ENCODE measurements at places on chromosomes 7 and 10. TPM values are rescaled to one million over a fixed set of nuclear protein-coding genes. Genes with fewer than 3 reads are reported as not detected.
A peak's percentile ranks its signal among the peaks of the same experiment; 100 is the strongest.

DNA sequence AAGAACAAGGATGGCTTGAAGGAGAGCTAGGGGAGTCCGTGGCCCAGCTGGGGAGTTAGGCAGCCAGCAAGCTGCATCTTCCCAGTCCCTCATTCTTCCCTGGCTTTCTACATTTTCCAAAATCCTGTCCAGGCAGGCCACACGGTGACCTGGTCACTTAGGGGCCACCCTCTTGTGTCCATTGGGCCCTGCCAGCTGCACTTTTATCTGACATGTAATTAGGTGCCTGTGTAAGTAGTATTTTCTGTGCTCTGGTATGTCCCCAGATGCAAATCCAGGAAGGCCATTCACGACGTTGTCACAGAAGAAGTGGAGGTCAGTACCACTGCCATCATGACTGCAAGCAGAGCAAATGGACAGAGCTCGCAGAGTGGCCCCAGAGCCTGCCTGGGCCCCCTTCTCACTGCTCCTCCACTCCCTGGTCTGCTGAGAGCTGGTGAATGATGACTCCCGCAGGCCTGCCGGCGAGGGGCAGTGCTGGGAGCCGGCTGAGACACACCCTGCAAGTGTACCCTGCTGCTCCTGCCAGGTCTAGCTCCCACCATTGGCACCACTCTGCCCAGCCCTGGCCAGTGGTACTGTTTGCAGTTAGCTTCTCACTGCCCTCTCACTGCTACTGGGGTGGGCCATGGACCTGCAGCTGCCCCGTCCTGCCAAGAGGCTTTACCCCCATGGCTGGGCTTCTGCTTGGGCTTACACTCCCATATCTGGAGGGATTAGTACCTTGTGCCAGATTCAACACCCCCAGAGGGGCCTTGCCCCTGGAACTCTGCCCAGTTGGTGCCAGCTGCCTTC lies 98.2 kb downstream of the GLRX3 start:
- DNase-seq, result no peak

DNA sequence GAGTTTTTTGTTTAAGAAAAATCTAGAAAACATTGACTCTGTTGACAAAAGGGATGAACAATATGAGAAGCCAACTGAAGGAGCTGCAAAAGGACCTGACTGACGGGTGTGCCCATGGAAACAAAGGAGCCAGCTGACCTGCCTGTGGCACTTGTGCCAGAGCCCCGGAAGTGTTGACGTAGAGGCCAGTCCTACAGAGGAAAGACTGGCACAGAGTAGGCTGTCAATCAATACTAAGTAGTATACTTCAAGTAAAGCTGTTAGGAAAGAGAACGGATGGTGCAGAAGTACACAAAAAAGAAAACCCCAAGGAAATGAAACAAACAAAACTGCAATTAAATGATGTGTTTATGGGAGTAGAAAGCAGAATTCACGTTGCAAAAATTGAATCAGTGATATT lies 19.0 kb upstream of the ABI1 start:
- DNase-seq, result no peak

GRCh38 chr10:49118430-49119074 lies 3.2 kb upstream of the VSTM4 start:
- DNase-seq, result no peak

DNA sequence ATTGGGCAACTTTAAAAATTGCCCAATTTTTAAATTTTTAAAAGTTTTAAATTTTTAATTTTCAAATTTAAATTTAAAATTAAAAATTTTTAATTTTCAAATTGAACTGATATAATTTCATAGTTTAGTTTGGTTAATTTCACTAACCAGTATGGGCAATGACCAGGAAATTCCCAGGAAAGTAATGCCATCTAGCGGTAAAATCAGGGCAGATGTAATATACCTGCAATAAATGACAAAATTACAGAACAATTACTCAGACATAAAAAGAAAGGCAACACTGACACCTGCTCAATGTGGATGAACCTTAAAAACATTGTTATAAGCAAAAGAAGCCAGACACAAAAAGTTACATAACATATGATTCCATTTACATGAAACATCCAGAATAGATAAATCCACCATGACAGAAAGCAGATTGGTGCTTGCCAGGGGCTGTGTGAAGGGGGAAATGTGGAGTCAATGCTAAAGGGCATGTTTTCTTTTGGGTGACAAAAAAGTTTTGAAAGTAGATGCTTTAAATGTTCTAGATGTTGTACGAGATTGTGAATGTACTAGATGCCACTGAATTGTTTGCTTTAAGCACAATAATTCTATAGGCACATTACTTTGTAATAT lies 28.6 kb upstream of the SLC16A12 start:
- no peak for DNase-seq

- DNase-seq, result no peak
These were observed 140.0 kb downstream of the LHPP start for GRCh38 chr10:124601431-124602120.

DNA sequence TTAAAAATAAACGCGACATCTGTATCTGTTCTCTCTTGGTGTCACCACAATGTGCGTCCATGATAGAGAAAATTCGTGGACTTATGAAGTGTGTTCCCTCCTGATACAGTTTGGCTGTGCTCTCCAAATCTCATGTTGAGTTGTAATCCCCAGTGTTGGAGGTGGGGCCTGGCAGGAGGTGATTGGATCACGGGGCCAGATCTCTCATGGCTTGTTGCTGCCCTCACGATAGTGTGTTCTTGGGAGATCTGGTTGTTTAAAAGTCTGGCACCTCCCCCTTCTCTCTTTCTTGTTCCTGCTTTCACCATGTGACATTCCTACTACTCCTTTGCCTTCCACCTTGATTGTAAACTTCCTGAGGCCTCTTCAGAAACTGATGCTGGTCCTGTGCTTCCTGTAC lies 229.4 kb upstream of the MYO3A start:
- DNase-seq, result no peak

GRCh38 chr7:66507764-66508296 lies 120.9 kb upstream of the KCTD7 start:
- DNase-seq, result no peak

GRCh38 chr10:96082153-96082552 lies 38.8 kb downstream of the CCNJ start:
- DNase-seq, result no peak

DNA sequence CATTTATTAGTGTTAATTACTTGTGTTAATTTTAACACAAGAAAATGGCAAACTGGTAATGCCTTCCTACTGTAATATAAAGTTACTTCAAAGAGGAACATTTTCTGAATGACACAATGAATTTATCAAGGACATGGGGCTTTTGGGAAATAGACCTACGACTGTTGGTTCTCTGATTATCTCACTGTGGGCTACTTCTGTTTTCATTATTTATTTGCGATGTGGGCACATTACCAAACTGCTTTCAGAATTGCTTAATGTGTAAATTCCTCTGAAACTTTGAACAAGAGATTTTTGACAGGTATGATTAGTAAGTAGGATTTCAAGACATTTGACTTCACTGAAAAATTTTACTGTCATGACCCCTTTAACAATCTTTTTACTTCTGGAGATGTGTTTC lies 535.6 kb downstream of the CNTNAP2 start:
- DNase-seq, result no peak

- no peak for DNase-seq
These were observed 12.5 kb downstream of the PPIA start for GRCh38 chr7:44808914-44809393.

DNA sequence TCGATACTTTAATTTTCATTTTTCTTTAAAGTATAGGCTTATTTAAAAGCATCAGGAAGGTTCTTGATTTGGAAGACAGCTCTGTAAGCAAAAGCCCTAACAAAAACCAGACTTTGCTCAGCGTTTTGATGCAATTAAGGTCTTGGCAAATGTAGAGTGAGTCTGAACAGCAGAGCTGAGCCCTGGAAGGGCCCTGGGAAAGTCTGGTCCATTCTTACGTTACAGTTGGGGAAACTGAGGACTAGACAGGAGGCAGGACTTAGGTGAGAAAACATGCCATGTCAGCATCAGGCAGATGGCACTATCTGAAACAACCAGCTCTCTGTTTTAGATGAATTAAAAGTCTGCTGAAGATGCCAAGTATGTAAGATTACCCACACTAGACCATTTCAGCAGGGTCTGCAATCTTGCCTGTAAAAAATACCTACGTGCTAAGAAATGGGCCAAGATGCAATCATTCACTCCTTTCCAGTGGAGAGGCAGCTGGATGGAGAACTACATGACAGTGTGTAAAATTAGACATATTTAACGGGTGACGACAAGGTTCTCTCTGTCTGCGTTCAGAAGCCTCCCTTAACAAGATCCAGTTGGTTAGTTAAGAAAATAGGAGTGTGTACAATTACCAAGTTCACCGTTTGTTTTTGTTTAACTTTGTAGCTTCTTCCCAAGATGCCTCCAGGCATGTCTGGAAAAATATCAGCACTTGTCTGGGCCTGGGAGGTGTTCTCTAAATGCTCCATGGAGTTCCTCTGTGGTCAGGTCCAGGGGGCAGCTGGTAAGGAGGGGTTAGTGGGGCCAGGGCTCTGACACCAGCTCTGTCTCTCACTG lies 502.3 kb upstream of the ZMIZ1 start:
- no peak for DNase-seq

DNA sequence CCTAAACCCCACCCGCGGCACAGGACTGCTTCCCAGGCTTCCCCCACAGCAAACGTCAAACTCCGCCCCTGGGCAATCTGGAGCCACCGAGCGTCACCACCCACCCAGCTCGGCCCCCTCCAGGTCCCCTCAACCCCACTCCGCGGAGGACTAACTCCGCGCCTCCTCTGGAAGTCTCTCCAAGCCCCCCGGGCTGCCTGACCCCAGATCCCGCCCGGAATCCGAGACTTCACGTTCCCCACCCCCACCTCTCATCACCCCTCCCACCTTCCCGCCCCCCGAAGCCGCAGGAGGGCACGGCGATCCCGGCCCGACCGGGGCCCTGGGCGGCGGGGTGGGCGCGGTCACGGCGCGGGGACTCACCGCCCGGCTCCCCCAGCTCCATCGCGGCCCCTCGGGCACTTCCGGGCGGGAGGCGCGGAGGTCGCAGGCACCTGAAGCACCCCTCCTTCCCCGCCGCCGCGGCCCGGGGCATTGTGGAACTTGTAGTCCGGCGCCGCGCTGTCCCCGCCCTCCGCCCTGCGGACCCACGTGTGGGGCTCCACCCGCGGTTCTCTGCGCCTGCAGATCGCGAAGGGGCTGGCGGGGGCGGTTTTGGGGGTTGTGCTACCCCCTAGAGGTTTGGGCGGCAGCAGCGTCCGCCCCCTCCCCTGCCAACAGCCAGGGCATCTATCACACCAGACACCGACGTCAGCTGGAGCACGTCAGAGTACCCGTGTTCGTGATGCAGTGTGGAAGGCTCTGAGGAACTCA lies at the start of gene TMUB1:
TSS of gene TMUB1 (minus strand) at position 423 of the 753 bp plus-strand sequence. CDS start 930 bp downstream, outside the sequence.
- DNase-seq, result no peak

DNA sequence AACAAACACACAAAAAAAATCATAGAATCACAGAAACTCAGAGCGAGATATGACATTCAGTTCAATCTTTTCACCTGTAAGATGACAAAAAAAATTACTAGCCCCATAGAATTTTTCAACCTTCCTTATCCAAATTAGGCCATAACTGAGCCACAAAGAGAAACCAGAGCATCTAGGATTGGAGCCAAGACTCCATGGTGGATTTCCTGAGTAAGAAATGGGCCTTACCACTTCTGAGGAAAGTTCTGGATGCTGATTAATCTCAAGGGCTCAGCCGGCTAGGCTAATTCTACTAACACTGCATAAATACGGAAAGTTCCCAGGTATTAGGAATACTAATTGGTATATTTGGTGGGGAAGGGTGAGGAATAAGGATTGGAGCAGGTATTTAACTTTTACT lies 16.8 kb downstream of the LIPM start:
- no peak for DNase-seq

GRCh38 chr7:47818796-47819606 lies 129.3 kb downstream of the PKD1L1 start:
- DNase-seq, result peak; percentile 75

- DNase-seq, result no peak
These were observed 58.4 kb downstream of the MGMT start for GRCh38 chr10:129525401-129525801.

DNA sequence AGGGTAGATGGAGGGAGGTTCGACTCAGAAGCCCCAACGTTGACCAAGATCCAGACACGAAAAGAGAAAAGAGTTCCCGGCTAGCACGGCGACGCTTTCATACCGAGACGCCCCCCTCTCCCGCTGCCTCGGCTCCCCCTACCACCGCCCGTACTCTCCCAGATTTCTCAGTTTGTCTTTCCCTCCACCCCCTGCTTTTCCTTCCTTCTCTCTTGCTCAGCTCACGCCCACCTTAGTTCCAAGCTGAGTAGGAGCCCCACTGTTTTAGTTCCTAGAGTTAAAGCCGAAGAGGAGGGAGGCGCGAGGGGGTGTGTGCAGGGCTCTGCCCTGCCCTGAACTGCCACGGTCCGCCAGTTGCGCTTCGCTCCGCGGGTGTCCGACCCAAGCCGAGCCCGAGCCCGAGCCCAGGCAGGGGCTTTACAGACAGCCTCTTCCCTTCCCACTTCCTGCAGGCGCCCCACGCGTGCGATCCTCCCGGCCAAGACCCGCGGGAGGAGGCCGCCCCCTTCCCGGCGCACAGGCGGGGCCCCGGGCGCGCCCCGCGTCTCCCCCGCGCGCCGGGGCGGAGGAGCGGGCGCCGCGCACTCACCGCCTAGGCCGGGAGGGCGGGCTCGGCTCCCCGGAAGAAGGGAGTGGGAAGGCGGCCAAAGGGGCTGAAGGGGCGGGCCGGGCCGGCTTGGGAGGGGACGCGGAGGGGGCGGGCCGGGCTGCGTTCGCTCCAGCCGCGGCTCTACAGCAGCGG lies at the start of gene EPHB6:
TSS of gene EPHB6 (plus strand) at position 705 of the 742 bp plus-strand sequence. CDS start 8,152 bp downstream, outside the sequence.
- peak; percentile 58 for DNase-seq

DNA sequence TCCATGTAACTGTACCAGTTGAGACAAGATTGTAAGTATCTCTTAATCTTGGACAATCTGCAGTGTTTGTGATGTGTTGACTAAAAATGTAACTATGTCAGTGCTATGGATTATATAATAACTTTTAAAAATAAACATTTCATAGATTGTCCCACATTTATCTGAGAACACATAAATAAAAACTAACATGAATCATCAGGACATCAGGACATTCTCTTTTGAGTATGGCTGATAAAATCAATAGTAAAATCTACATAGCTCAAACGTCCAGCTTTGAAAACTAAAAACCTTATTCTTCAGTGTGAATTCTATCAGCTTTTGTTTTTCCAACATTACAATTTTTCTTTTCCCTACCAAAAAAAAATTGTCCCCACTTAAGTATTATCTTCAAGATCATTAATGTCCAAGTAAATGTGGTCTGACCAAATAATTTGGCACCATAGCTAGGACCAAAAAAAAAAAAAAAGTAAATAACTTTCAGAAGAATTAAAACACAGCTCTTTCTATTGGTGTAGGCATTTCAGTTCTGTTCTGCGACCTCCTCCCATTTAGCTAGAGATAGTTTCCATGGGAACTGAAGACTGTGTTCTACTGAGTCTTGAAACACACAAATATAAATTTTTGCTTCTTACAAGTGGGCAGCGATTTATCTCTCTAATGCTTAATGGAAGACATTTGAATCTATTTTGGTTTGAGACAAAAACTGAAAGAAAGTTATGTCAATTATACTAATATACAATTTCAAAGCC lies 123.0 kb upstream of the SGCE start:
- no peak for DNase-seq

- DNase-seq, result no peak
These were observed 13.0 kb upstream of the WIPI2 start for GRCh38 chr7:5177060-5177459.

Gene RHOBTB1
- 71.0 TPM for polyA plus RNA-seq

Gene MYPN
- polyA plus RNA-seq, result 0.10 TPM

Gene FAM25G
- polyA plus RNA-seq, result not detected

Gene SFRP4
- 6.4 TPM for polyA plus RNA-seq

Gene KIAA1217
- polyA plus RNA-seq, result 97.8 TPM

Gene INA
- polyA plus RNA-seq, result 0.70 TPM

Gene GCK
- 3.8 TPM for polyA plus RNA-seq

Gene GRM3
- polyA plus RNA-seq, result 0.16 TPM

Data from left renal pelvis (tissue), 4 donors.